Coronary artery (tissue), 2 donors: ENCODE measurements at places on chromosomes 16 and 17.

GRCh38 chr17:56393156-56393555 lies 200.3 kb upstream of the NOG start:
- no peak for DNase-seq

DNA sequence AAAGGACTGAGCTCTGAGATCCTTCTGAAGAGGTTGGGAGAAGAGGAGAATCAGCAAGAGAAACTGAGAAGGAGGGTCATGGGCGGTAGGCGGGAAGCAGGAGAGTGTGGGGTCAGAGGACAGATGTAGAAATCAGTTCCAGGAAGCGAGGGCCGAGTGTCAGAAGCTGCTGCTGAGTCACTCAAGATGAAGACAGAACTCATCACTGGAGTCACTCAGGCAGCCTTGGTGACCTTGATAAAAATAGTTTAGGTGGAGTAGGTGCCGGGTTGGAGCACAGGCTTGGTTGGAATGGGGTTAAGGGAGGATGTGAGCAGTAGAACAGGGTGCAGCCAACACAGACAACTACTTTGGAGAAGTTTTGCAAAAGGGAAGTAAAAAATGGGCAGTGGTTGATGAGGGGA lies 6.1 kb upstream of the ITGAM start:
- DNase-seq, result no peak

- DNase-seq, result no peak
Measured at GRCh38 chr17:7406235-7406825, 1.3 kb upstream of the NLGN2 start.

DNA sequence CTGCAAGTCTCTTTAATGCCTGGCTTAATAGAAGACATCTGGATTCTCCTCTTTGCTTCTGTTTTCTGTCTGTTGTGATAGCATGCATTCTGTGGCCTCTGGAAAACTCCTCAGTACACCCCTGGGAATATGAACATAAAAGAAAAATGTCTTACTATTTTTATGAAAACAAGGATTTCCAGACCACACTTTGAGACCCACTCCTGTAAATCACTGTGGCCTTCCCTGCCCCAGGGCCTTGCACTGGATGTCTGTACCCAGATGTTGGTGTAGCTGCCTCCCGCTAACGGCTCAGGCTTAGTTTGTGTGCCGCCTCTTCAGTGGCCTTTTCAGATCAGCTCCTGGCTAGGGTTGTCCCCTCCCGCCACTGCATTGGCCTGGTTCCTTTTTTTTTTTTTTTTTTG lies 126.6 kb downstream of the SOCS1 start:
- no peak for DNase-seq

DNA sequence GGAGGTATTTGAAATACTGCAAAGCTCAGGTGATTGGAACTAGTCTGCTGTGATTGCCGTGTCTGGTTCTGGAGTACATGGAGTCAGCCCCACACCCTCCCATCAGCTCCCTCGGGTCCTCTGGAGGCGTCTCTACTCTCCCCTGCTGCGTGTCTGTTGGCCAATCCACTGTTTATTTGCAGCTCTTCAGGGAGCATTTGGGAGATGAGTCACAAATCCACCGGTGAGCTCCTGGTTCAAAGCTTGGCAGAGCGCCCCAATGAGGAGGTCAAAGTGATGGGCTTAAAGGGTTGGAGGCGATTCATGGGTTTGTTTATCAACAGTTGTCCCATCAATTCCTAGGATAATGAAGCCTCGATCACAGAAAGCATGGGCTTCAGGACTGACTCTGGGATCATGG lies 14.6 kb downstream of the CALB2 start:
- no peak for DNase-seq

GRCh38 chr16:1014771-1015495 lies 33.4 kb downstream of the SOX8 start:
- DNase-seq, result no peak

- no peak for DNase-seq
Measured at GRCh38 chr17:77593081-77593480, 365.4 kb upstream of the TNRC6C start.

- no peak for DNase-seq
Measured at GRCh38 chr16:77840093-77840492, 51.7 kb downstream of the VAT1L start.

DNA sequence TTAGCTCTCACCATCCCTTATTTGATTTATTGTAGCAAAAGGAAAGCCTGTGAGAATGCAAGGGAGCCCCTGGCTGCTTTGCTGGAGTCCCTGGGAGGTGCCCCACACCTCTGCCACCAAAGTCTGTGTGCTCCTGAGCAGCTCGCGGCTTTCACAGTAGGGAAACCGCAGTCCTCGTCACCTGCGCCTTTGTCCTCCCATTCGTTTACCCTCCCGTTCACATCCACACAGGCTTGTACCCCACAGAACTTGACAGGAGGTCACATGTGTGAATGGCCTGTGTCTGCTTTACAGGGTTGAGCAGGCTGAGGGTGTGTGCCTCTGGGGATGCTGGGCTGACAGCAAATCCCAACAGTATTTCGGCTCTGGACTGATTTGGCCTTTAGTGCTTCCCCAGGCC lies 152.5 kb downstream of the LGALS9B start:
- no peak for DNase-seq

- DNase-seq, result no peak
Measured at GRCh38 chr17:82890339-82890730, 50.5 kb upstream of the ZNF750 start.

DNA sequence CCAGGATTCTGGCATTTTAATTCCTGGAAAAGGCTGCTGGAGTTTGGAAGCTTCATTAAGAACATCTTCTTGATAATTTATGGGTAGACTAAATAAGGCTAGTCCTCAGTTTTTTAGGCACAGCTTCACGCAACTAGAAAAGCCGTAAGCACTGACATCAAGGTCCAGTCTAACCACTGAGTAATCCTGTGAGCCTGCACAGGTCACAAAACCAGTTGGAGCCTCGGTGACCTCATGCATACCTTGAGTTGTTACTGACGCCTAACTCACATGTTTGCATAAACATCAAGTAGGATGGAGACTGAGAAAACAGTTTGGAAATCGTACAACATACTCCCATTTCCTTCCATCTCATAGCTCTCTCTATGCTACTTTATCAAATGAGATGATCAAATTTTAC lies 63.8 kb upstream of the RCVRN start:
- no peak for DNase-seq

- no peak for DNase-seq
Measured at GRCh38 chr16:48963901-48964615, 317.6 kb downstream of the CBLN1 start.

DNA sequence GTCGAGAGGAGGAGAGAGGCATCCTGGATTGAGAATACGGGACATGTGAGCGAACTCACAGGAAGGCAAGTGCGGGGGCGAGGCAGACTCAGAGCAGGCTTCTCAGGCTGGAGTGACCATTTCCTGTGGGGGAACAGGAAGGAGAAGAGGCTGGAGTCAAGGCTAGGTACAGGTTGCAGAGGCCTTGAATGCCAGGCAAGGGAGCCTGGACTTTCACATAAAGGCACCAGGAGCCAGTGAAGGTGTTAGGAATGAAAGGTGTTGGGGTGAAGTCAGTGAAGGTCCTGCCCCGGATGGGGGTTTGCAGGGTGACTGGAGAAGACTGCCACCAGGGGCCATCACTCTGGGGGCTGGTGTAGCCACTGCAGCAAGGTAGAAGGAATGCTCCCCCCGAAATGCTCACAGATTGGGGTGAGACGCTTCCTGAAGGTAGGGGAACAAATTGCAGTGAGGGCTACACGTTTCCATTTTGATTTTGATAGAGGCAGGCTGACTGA lies 5.3 kb upstream of the GPRC5C start:
- no peak for DNase-seq
